ENCODE measurements at places on chromosomes 6 and 20.

DNA sequence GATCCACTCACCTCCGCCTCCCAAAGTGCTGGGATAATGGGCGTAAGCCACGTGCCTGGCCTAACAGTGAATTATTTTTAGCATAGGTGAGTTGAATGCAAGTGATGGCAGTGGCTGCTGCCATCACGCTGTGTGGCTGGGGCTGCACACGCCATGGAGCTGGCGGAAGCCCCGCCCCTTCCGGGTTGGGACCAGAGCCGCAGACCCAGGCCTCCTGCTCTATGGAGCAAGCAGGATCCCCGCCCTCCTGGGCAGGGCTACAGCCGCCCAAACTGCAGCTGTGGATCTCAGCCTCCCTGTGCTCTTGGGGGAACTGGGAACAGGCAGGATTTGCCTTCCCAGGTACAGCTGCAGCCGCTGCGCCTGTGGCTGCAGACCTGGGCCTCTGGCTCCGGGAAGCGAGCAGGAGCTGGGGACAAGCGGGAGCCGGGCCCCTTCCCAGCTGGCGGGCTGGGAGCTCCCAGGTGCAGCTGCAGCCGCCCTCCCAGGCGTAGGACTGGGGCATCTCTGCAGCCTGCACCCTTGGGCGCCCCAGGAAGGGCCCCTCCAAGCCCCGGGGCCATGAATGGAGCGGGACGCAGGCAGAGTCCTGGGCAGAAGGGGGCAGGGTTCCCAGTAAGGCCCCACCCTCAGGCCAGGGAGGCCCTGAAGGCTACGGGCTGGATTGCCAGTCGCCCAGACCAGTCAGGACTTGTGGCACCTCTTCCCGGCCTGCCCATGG is 30.9 kb upstream of the SLA2 start:
- no peak for DNase-seq

DNA sequence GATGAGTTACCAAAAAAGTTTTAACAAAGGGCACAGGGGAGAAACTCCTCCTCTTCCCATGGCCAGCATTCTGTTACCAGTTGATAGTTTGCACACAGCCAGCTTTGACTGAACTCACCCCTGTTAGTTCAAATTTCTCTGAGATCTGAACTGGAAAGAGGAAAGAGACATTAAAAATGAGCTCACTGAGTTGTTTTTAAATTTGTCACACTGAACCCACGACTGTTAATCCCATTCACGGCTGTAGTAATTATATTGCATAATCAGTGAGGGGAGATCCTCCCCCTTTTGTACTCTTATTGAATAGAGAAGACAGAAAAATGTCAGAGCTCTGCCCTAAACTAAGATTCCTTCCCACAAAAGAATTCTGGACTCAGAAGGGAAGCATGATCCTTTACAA is 17.5 kb upstream of the DSP start:
- no peak for DNase-seq

DNA sequence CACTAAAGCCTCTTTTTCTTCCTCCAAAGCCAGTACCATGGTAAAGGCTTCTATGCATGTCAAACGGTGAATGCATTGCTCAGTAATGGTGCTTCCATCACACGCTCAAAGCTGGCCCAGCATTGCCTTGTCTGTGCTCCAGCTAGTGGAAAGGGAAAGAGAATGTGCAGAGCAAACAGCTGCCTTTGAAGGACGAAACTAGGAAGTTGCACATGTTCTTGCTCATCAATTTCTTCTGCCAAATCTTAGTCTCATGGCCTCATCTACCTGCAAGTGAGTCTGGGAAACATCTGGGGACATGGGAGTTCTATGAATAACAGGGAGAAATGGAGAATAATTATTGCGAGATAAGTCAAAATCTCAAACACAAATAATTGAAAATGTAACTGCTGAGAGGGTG is 216.5 kb upstream of the SSTR4 start:
- DNase-seq: no peak

DNA sequence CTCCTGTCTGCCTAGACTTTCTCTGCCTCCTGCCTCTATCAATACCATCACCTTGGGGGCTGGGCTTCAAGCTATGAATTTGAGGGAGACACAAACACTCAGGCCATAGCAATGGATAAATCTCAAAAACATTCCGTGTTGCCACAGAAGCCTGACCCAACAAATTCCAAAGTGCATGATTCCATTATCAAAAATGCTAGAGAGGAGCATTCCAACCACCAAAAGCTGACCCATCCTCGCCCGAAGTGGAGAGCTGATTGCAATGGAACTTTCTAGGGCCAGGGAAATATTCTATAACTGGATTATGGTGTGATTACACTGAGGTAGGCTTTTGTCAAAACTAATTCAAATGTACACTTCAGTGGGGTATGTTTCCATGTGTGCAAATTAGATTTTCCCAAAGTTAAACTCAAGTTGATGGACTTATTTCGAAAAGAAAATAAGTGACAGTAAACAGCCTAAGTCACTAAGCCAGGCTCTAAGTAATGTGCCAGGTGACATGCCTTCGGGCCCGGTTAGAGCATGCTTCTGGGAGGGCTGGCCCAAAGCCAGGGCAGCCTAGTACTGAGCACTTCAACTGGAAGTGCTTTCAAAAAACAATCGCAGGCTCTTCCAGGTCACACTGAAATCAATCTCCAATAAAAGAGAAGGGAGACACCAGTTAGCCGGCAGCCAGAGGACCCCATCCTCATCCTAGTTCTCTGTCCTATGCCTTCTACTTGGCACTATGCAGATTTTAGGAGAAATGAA is 142.3 kb downstream of the TBXT start:
- DNase-seq: no peak

GRCh38 chr6:169340395-169340794 is 86.7 kb upstream of the THBS2 start:
- no peak for DNase-seq

DNA sequence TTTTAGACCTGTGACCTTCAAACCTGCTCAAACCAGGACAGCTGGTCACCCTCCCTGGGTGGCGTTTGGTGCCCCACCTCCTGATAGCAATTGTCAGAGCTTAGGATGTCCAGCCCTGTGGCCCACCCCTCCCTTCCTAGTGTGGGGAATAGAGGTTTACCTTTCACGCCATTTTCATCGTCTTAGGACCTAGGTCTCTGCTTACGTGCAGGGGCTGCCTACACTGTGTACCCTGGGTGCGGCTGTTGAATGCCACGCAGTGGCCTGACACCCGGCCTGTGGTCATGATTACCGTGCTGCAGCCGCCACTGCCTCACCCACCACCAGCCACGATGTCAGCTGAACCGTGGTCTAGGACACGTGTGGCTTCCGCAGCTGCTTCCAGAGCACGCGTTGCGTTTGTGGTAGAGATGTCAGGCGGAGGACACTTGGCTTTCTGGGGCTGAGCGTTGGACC is 157.3 kb downstream of the DTNBP1 start:
- no peak for DNase-seq

DNA sequence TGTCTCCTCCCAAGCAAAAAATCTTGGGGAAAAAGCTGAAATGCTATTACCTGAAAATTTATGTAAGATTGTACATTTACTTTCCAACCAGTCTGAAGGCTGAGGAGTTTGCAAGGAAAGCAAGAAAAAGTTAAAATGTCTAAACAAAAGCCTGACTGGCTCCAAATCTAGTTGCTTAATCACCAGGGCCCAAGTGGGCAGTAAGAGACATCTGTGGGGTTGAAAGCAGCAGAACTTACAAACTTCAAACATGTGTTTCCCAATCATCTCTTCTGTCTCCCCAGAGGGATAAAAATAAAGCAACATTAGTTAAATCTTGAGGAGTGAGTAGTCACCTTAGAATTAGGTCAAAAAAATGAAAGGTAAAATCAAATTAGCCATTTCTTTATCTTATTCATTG is 98.6 kb downstream of the OGFRL1 start:
- no peak for DNase-seq

DNA sequence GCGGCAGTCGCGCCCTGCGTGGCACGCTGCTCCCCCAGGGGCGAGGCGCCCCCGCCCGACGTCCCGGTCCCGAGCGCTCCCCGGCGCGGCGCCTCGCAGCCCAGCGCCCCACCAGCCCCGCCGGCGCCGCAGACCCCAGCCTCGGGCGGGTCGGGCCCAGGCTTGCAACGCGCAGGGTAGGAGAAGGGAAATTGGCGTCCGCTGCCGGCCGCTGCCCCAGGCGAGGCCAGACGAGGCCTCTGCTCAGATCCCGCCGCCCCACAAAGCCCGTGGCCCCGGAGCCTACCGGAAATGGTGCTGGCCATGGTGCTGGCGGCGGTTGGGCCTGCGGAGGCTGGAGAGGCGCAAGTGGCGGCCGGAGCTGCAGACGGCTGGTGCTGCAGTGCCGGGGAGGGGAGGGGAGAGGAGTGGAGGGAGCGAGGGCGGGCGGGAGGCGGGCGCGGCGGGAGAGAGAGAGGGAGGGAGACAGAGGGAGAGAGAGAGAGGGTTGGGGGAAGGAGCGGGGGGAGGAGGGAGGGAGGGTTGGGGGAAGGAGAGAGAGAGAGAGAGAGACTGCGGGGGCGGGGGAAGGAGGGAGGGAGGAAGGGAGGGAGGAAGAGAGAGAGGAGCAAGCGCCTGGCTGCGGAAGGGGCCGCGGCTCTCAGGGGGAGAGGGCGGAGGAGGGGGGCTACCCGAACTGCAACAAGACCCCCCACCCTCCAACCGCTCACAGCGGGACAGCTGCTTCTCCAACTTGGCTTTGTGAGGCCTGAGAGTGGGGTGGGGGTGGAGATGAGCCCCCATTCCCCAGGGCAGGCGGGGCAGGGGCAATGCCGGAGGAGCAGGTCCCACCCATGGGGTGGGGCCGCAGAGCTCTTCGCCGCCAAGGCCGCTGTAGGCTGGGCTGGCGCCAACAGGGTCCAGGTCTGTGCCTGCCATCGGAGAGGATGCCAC is at the start of gene STMN3:
TSS of gene STMN3 (minus strand) at position 384 of the 933 bp plus-strand sequence. CDS start at position 305, 79 bp downstream.
- DNase-seq: peak; percentile 52

- no peak for DNase-seq
These were observed 2.6 kb upstream of the ANKRD6 start for GRCh38 chr6:89430201-89430962.

DNA sequence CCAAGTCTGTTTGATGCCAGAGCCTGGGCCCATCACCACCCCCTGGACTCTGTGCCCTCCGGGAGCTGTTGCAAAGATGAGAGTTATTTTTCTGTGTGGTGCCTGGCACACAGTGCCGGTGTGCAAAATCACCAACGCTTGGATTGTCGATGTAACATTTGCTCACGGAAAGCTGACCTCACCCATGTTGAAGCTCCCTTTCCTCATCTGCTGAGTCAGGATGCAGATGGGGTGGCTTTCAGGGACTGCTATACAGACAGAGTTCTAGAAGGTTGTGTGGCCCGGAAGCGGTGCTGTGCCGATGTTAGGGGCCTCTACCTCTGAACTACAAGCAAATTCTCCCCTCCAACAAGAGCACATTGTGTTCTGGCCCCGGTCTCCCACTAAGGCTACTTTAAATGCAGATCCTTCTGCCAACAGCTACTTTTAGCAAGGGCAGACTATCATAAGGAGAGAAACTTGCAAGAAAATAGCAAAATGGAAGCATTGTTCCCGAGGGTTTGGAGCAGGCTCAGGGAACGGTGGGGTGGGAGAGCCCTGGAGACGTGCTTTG is 34.0 kb downstream of the EYA2 start:
- no peak for DNase-seq

GRCh38 chr20:1897965-1898464 is 2.8 kb downstream of the SIRPA start:
- DNase-seq: no peak

GRCh38 chr6:155188707-155189496 is 74.9 kb upstream of the CLDN20 start:
- no peak for DNase-seq

GRCh38 chr6:72219536-72219935 is 333.2 kb downstream of the RIMS1 start:
- no peak for DNase-seq

DNA sequence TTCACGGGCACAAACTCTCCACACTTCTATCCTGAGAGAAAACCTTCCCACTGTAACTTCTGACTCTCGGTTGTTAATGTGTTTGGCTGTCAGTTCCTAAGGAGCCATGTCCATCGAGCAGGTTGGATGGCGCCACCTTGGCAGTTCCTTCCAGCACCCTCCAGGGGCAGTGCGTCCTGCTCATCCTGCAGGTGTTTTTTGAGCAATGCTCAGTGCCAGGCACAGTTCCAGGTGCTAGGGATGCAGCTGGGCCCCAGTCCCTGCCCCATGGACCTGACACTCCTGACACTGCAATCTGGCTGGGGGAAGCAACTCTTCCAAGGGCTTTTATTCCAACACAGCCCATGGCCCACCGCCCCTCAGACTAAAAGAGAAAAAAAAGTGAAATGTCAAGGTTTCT is 376.4 kb downstream of the PREX1 start:
- no peak for DNase-seq

GRCh38 chr6:40543146-40543545 is 44.0 kb downstream of the LRFN2 start:
- no peak for DNase-seq

GRCh38 chr6:169048865-169049205 is 204.8 kb downstream of the THBS2 start:
- DNase-seq: no peak

- DNase-seq: no peak
These were observed 737.0 kb upstream of the ADGRB3 start for GRCh38 chr6:67897998-67898607.

GRCh38 chr20:20663841-20664240 is 48.6 kb downstream of the RALGAPA2 start:
- no peak for DNase-seq

DNA sequence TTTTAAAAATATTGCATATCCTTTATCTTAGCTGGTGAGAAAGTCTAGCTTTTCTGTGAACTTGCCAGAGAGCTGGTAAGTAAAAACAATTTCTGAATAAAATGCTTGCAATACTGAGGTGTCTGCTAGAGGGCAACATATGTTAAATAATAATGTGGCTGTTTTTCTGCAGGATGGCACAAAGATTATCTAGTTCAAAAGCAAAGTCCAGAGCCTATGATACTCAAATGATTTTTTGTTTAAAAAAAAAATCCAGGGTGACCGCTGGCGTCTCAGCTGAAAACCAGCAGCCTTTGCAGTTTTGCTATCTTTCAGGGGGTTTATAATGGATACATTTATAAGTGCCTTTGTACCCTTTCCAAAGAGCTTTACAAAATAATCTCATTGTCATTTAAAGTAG is 194.9 kb downstream of the PHACTR1 start:
- no peak for DNase-seq

- no peak for DNase-seq
These were observed 10.4 kb downstream of the PXT1 start for GRCh38 chr6:36432151-36432671.

Data from activated T-helper 1 cell treated with Interleukin-2 at 50 U/mL for 16 hours (primary cell).